NCI-H524 treated with DMSO at 0.1 percent for 48 hours (cell line): ENCODE measurements at places on chromosomes 1 and 21.

GRCh38 chr1:236163463-236164153 is 21.3 kb downstream of the GPR137B start:
- no peak for DNase-seq

- no peak for DNase-seq
Observed at GRCh38 chr1:174000371-174000770, 21.8 kb downstream of the RC3H1 start.

DNA sequence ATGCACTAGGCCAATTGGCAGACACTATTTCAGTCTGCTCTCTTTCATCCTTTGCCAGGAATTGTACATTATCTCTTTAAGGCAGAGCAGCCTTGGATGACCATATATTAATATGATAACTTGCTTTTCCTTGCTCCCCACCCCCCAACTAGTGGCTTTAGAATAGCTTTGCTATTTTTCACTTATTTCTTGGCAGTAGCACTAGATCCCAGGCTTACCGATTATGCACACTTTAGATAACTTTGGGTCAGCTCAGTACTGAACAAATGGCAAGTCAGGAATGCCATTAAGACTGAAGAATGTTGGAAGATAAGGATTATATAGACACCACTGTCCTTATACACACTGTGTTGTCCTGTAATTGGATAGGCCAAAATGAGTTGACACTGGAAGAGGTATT is 146.4 kb downstream of the FGGY start:
- DNase-seq: no peak

GRCh38 chr1:96259399-96259798 is 462.2 kb upstream of the PTBP2 start:
- DNase-seq: peak; percentile 75

DNA sequence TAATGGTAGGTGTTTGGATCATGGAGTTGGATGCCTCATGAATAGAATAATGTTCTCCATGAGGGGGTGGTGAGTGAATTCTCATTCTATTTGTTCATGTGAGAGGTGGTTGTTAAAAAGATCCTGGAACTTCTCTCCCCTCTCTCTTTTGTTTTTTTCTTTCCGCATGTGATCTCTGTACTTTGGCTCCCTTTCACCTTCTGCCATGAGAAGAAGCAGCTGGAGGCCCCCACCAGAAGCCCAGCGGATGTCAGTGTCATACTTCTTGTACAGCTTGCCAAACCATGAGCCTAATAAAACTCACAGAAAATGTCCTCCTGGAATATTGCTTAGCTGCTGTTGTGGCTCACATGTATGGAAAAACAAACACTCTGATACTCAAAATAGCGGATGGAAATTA is 1212.3 kb upstream of the NCAM2 start:
- no peak for DNase-seq

DNA sequence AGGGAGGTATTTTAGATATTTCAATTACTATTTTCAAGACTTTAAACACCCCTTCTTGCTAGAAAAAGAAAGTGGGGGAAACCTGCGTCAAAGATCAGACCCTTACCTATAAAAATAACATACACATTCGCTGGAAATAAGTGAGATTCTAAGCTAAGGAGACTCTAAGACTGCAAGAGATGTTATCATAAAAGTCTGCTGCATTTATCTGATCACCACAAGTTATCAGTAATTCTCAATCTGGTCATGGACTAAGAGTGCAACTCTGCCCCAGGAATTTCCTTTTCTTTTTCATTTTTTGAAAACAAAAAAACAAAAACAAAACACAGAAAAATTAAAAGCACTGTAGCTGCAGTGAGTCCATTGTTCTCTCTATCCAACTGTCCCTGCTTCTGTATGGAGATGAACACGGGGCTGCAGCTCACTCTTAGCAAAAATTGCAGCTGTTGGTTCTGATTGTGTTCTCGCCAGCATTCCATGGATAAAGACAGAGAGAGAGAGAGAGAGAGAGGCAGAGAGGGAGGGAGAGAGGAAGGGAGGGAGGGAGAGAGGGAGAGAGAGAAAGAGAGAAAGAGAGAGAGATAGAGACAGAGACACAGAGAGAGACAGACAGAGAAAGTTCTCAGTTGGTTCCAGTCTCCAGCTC is 14.1 kb downstream of the XKR8 start:
- no peak for DNase-seq

- DNase-seq: no peak
Observed at GRCh38 chr21:18007121-18007520, 188.0 kb upstream of the C21orf91 start.

GRCh38 chr1:30782361-30783255 is 25.0 kb upstream of the LAPTM5 start:
- DNase-seq: no peak

DNA sequence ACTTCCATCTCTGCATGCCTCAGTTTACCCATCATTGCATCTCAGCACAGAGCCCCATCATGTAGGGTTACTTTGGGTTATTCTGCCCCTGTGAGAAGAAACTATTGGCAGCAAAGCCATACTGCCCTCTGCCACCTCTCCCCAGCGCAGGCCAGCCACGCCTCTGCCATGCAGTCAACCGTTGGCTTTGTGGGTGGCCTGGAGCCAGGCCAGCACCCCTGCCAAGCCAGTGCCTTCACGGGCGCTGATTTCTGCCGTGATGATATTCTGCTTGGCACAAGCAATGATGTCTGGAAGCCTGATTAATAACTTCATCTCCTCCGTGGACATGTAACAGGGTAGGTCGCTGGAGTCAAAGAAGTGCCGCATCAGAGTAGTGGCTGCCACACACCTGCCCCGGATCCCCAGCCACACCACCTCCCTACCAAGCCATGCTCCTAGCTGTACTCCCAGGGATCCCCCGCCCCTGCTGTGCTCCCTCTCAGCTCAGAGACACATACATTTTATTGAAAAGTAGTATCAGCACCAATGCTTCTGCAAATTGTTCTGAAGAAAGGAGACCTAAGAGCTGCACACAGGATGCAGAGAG is 15.0 kb upstream of the CEP85 start:
- DNase-seq: no peak

DNA sequence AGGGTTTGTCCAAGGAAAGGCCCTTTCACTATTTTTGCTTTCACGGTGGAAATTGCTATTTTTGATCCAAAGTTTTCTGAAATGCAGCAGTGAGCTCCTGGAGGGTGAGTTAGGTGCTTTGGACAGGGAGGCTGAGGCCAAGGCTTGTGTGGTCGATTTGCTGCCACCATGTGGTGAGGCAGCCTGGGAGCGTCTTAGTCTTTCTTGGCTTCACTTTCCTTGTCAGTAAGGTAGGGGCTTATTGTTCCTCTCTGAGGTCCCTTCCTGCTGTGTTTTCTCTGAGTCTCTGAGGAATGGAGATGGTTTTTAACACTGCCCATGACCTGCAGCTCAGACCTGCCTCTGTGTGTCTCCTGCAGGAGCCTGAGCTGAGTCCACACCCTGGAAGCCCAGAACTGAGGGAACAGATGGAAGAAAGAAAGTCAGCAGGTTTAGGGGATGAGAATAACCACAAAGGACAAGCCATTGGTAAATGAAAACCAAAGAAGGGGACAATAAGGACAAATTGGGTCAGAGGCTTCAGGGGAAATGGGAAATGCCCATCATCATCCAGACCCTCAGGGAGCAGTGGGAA is 20.1 kb upstream of the S100A10 start:
- no peak for DNase-seq

DNA sequence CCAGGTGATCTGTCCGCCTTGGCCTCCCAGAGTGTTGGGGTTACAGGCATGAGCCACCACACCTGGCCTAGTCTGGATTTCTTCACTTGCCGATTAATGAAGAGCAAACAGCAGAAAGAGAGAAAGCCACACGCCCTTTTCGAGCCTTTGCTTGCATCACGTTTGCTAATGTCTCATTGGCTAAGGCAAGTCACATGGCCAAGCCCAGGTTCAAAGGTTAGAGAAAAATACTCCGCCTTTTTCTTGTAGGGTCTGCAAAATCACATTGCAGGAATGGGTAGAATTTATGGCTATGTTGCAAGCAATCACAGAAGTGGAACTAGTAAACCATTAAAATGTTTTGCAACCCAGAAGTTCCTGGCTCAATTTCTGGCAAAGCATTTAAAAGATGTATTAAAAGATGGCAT is 26.8 kb upstream of the BACH1 start:
- DNase-seq: no peak

GRCh38 chr1:206713910-206714312 is 29.2 kb downstream of the MAPKAPK2 start:
- DNase-seq: no peak

DNA sequence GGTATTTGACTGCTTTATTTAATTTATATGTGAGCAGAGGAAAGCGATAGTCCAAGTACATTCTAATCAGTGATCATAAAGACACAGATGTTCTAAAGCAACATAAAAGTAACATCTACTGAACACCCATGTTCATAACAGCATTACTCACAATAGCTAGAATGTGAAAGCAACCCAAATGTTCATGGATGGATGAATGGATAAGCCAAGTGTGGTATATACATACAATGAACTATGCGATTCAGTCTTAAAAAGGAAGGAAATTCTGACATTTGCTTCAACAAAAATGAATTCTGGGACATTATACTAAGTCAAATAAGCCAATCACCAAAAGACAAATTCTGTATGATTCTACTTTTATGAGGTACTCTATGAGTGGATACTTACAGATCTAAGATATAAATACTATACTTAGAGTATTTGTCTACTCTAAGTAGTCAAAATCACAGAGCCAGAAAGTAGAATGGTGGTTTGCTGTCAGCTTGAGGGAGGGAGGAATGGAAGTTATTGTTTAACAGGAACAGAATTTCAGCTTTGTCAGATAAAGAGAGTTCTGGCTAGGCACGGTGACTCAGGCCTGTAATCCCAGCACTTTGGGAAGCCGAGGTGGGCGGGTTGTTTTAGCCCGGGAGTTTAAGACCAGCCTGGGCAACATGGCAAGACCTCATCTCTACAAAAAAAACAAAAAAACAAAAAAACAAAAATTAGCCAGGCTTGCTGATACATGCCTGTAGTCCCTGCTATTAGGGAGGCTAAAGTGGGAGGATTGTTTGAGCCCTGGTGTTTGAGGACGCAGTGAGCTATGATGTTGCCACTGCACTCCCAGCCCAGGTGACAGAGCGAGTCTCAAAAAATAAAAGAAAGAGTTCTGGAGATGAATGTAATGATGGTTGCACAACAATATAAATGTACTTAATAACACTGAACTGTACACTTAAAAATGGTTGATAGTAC is 79.7 kb upstream of the ARHGAP29 start:
- no peak for DNase-seq

DNA sequence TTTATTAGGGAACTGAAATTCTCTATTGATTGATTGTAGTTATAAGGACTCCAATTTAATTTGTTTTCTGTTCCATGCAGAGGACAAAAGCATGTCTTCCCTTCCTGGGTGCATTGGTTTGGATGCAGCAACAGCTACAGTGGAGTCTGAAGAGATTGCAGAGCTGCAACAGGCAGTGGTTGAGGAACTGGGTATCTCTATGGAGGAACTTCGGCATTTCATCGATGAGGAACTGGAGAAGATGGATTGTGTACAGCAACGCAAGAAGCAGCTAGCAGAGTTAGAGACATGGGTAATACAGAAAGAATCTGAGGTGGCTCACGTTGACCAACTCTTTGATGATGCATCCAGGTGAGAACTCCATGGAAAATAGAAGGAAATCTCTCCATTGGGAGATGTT is 1.5 kb downstream of the SETDB1 start:
- no peak for DNase-seq

- DNase-seq: no peak
Observed at GRCh38 chr1:236176337-236177336, 34.3 kb downstream of the GPR137B start.

GRCh38 chr1:216310776-216311175 is 112.5 kb downstream of the USH2A start:
- peak; percentile 79 for DNase-seq

- DNase-seq: no peak
Observed at GRCh38 chr1:84780000-84780716, 89.9 kb upstream of the SSX2IP start.

DNA sequence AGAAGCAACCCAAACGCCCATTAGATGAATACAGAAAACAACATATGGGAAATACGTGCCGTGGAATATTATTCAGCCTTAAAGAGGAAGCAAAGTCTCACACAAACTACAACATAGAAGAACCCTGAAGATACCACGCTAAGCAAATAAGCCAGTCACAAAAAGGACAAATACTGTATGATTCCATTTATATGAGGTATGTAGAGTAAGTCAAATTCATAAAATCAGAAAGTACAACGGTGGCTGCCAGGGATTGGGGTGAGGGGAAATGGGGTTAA is 54.2 kb downstream of the SIPA1L2 start:
- DNase-seq: no peak

DNA sequence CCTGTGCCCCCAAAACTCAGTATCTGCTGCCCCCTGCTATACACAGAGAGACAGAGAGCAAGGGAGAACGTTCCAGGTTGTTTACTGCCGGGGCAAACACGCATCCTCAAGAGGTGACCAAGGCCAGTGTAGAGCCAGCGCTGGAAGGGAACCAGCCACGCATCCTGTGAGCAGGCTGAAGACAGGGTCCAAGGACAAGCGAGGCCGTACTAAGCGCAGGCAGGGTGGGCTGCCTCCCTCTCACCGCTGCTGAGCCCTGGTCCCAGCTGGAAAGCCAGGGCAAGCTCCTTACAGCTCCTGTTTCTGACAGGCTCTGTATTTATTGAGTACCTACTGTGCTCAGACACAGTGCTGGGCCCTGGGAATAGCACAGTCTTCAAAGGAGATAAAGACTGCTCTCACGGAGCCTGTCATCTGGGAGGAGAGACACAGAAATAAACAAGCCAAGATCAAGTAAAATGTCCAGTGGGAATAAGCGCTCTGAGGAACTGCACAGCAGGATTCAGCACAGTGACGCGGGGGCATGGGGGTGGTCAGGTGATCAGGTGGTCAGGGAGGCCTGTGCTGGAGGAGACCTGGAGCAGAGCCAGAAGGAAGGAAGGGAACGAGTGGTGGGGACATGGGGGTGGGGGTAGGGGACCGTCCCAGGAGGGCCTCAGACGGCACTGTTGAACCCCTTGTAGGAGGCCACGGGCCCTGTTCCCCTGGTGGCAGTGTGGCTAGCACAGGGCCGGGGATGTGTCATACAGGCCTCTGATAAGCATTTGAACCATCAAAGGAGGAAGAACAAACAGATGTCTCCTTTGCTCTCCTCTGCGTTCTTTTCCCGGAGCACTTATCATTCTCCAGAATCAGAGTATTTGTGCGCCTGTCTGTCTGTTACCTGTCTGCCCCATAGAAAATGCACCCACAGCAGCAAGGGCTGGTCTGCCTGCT is 37.8 kb upstream of the EFHD2 start:
- DNase-seq: no peak

- DNase-seq: no peak
Observed at GRCh38 chr1:151924691-151925587, 15.6 kb upstream of the THEM4 start.

- no peak for DNase-seq
Observed at GRCh38 chr1:6969762-6970161, 184.5 kb downstream of the CAMTA1 start.

GRCh38 chr1:43327549-43328292 is 9.9 kb upstream of the MPL start:
- no peak for DNase-seq

GRCh38 chr1:224996266-224996665 is 66.8 kb downstream of the DNAH14 start:
- DNase-seq: no peak

GRCh38 chr1:166884040-166884642 is 8.1 kb upstream of the TADA1 start:
- DNase-seq: no peak
